ENCODE measurements at places on chromosomes 7 and 10.

- DNase-seq, result no peak
Measured at GRCh38 chr10:110044681-110045080, 36.9 kb downstream of the ADD3 start.

GRCh38 chr10:51158832-51159231 is 84.5 kb downstream of the PRKG1 start:
- no peak for DNase-seq

DNA sequence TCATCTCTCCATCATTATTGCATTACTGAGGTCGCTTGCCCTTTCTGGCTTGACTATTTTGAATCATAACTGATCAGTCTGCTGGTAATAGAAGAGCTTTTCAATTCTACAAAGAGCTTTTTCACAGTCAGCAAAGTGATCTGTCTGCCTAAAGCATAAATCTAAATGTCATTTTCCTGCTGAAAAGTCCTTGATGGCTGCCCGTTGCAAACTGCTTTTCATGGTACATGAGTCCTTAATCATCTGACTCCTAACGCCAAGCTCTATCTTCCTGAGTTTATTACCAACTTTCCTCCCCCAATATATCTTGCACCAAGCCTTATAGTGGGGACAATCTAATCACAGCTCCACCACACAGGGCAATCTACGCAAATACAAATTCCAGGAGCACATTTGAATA is 39.8 kb downstream of the THSD7A start:
- no peak for DNase-seq

GRCh38 chr10:125011926-125012705 is 70.2 kb downstream of the ZRANB1 start:
- no peak for DNase-seq

- DNase-seq, result no peak
Measured at GRCh38 chr7:94296881-94297280, 97.8 kb upstream of the COL1A2 start.

DNA sequence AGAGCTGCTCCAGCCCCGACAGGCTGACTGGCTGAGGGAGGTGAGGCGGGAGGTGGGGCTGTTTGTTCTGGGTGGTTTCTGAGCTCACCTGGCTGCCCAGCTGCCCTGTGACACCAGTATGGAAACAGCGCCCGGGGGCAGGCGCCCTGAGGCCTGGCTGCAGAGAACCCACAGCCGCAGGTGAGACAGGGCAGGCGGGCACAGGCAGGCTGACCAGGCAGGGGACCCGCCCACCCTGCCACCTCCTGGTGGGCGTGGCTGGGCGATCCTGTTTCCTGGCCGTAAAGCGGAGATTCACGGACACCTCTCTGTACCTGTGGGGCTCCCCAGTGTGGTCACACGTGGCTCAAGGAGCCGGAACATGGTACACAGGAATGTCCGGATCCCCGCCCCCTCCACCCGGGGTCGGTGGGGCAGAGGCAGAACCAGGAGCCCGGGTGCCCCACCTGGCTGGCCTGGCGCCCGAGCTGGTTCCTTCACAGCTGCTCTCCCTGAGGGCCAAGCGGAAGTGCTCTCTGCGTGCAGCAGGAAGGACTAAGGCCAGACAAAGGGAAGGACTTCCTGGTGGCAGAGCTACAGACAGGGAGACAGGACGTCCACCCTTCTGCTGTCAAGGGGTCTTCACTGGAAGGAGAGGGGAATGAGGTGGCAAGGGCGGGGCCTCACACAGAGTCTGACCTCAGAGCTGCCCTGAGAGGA is 3.9 kb downstream of the MICALL2 start:
- no peak for DNase-seq

GRCh38 chr7:4302203-4302905 is 379.7 kb upstream of the FOXK1 start:
- DNase-seq, result no peak

DNA sequence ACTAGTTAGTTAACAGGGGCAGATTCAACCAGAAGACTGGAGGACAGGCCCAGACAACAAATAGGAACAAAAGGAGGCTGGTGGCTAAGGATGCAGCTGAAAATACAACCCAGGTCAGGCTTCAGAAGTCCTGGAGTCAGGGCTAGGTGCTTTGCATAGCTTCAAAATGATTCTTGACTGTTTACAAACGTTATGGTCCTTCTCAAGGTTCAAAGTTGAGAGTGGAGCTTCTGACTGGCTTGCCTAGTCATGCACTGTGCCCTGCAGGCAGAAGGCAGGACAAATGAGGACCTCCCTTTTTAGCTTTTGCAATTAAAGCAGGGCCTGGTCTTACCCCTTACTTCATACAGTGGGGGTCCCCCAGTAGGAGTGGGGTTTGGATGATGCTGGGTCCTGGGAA is 4.4 kb upstream of the CDH23 start:
- no peak for DNase-seq

DNA sequence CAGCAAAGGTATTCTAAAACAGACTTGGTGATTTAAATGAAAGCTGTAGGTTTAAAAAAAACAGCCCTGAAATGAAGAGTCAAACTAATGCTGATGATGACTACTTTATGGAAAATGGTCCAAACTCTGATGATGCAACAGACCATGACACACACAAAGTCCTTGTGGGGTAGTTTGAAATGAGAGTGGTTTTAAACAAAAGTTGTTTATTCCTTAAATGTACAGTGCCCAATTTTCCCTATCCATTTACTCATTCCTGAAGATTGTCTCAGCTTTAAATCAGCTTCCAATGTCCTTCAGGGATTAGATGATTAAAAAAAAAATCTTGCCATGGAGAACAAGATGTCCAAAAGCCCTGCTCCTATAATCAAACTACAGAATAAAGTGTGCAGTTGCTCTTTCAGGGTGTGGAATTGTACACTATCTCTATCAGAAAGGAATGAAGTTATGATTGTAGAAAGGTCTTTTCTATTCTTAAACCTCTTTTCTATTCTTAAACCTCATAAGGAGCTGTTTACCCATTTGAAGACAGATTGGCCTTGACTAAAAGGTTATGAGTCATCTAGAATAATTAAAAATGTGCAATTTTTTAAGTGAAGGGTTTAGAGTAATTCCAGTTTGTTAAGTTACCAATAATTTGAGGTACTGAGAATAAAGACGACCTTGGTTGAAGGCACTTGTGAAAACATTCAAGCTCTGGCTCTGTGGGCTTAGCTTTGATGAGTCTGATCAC is 70.2 kb upstream of the ITGA8 start:
- DNase-seq, result no peak

- no peak for DNase-seq
Measured at GRCh38 chr7:22137466-22137865, 191.8 kb upstream of the CDCA7L start.

DNA sequence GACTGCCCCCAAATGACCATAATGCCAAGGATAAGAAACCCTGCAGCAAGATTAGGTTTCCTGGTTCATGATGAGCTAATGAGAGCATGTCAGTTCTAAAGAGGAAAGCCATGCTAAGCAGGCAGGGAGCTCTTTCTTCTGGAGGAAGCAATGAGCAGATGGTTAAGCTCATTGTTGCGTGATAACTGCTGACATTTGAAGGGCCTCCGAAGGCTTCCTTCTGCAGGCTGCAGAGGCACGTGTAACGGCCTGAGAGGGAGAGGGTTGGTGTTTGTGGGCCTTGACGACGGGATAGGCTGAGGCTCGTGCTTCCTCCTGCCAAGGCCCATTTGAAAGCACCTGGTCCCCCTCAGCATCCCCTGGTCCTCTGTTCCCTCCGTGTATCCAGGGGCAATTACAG is 63.5 kb upstream of the BTBD16 start:
- DNase-seq, result no peak

- DNase-seq, result no peak
Measured at GRCh38 chr10:98528166-98528804, 81.5 kb upstream of the HPS1 start.

- DNase-seq, result no peak
Measured at GRCh38 chr10:59090817-59091622, 85.4 kb upstream of the PHYHIPL start.

DNA sequence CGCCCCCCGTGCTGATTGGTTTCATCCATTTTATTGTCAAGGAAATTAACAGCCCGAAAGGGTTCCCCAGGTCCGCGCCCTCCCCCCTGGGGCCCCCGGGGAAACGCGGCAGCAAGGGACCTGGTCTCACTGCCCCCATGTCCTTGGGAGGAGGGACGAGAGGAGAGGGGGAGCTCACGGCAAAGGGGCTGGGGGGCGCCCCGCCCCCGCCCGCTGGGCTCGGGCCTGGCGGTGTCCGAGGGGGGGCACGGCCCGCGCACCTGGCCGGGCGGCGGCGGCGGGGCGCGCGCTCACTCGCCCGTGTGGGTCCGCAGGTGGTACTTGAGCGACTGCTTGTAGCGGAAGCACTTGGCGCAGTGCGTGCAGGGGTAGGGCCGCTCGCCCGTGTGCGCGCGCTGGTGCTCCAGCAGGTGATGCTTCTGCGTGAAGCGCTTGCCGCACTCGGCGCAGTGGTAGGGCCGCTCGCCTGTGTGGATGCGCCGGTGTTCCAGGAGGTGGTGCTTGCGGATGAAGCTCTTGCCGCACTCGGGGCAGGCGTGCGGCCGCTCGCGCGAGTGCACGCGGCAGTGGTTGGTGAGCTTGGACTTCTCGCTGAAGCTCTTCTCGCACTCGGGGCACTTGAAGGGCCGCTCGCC is 29.3 kb downstream of the ZNF777 start:
- no peak for DNase-seq

DNA sequence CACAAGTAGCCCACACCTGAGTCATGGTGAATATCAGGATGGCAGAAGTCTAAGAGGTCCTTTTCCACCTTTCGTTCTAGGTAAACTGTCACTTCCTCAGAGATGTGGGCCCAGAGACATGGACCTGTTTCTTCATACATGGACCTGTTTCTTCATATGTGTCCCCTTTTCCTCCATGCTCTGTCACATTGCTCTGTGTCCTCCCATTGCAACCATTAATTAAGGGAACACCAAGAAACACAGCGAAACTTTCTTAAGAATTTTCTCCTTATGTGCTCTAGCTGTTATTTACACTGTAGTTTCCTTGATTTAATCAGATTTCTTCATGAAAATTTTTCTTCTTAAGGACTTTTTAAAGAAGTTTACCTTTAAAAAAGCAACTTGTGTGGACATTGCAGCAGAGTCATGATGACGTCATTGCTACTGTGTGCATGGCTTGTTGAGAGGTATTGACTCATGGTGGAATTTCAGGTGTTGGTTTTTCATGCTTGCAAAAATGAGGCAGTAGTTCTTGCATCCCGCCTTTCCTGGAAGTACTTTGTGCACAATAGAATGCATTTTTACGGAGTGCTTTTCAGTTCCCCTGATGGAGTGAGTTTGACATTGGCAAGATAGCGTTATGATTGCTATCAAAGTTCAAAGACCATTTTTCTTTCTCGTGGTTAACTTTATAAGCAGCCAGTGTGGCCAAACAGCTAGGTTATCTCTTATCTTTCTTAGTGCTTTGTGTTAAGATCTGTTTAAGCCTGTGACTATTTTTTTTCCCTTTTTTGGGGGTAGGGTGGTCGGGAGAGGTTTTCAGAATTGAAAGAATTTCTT is 37.7 kb downstream of the CFAP58 start:
- no peak for DNase-seq

- no peak for DNase-seq
Measured at GRCh38 chr10:71457908-71458307, 61.2 kb downstream of the CDH23 start.

DNA sequence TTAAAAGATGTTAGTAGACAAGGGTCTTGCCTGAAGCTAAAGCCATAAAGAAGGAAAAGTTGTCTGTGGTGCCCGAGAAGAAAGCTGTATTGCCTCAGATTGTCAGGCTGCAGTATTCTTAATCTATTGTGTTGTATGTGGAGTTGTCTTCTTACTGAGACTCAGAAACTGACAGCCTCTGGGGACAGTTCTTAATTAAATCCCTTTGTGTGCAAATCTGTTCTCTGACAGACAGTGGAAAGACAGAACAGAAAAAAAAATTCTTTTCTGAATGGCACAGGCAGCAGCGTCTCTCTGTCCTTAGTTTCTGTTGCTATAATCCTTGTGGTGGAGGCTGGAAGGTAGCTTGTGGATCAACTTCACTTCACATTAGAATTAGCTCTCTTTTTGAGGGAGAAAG is 16.8 kb downstream of the VWC2 start:
- no peak for DNase-seq

DNA sequence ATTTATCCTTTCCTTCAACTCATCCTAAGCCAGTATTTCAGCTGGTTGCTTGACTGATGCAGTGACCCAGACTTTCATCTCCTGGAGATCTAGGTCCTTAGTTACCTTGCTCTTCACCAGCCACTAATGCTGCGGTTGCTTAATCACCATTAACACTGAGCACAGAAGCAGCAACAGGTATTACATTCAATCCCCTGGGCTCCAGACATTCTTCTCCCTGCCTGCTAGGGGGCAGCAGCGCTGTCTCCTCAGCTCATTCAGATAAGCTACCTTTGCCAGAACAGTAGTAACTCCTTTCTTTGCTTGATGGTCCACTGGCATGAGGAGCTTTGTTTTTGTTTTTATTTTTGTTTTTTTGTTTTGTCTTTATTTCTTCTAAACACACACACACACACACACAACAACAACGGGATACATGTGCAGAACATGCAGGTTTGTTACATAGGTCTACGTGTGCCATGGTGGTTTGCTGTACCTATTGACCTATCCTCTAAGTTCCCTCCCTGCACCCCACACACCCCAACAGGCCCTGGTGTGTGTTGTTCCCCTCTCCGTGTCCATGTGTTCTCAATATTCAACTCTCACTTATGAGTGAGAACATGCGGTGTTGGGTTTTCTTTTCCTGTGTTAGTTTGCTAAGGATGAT is 1043.2 kb upstream of the C7orf33 start:
- no peak for DNase-seq

- no peak for DNase-seq
Measured at GRCh38 chr10:6140141-6140841, 51.5 kb downstream of the RBM17 start.

DNA sequence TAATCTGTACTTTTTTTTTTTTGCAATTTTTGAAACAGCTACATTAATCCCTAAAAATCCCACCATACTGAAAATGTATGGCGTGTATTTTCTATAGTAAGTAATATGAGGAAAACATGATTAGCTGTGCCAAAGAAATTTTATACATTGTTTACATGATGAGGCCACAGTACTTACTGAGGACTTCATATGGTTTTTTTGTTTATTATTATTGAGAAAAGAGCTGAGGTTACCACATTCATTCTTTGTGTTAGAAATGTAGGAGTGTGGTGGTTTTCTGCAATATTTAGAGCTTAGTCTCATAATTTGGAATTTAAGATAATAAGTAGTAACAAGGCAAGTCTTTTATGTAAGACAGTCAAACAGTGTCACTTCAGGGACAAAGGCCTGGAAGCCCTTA is 45.1 kb downstream of the SLC25A40 start:
- DNase-seq, result no peak

DNA sequence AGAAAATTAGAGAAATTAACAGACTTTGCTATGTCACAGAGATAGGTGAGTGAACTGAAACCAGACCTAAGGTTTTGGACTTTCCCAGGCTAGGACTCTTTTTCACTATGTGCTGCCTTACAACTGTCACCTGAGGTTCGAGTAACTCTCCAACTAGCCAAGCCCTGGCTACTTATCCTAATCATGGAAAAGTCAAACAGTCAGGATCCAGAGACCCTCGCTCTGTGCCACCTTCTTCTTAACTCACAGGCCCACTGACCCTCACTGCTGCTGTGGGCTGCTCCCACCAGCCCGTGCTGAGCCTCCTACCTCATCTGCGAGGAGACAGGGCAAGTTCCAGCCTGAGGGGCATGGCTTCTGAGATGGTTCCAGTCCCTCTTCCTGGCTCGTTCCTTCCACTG is 211.4 kb upstream of the KLF14 start:
- DNase-seq, result no peak

- no peak for DNase-seq
Measured at GRCh38 chr7:5636914-5637313, 144.5 kb downstream of the RNF216 start.

All from GM12891 (cell line).